Bronchial epithelial cell (primary cell): ENCODE measurements at places on chromosomes 4 and X.

DNA sequence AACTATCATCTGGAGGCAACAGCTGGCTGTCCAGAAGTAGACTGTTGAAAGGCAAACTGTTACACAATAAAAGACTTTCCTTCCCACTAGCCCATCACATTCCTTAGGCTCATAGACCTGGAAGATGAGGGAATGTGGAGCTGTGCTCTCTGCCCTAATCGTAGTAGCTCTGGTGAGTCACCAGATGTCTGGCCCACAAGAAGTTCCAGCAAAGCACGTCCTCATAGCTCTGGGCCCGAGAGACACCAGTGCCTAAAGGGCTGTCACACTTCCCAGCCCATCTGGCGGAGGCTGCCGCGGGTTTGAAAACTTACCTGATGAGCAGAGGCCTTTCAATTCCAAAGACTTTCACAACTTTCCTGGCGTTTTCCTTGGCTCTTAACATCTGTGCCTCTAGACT is 81.7 kb upstream of the STOX2 start:
- peak; percentile 61 for DNase-seq

DNA sequence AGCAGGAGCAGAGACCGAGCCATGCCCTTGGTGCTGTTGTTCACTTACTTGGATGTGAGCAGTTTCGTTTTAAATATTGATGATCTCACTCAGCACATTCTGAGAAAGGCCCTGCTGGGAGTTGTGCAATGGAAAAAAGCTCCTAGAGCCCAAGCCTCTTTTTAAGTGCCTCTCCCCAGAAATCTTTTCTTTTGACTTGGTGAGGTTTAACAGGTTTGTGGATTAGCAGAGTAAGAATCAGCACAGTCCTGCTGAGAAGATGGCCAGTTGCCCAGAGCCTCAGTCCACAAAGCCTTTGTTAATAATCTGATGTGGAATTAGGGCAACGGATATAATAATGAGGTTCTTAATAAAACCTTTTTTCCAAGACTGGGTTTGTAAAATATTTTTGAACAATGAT is 157.5 kb upstream of the ATP6AP2 start:
- DNase-seq: peak; percentile 7

DNA sequence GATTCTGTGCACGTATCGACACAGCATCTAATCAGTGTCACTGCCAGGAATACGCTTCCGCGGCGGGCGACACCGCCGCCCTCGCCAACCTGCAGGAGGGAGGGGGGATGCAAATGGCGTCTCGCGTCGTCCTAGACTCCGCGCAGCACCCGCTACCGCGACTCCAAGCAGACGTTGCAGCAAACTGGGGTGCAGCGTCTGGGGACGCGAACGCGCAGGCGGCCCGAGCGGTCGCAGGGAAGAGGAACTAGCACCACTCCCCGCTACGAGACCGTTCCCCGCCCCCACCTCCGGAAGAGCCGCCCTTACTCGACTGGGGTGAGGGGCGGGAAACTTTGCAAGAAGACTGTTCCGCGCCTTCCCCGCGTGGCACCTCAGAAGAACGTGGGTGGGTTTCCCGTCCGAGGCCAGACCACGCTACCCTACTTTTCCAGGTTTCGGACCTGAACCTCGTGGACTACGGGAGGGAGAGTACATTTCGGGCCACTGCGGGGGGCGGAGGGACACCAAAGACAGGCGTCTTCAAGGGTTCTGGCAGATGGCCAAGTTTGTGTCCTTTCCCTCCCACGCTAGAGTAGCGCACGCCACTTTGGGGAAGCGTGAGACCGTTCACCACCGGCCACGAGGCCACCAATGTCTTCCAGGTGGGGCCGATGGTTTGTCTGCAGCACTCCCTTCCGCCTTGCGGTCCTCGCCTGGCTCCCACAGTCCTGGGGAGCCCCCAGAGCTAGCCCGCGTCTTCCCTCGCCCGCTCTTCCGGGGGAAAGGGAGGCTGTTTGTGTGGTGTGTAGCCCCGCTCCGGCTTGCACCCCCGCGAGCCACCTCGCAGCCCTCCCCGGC is 78.0 kb upstream of the BCOR start:
- DNase-seq: no peak

GRCh38 chrX:133908223-133908955 is 77.0 kb downstream of the GPC3 start:
- DNase-seq: no peak

DNA sequence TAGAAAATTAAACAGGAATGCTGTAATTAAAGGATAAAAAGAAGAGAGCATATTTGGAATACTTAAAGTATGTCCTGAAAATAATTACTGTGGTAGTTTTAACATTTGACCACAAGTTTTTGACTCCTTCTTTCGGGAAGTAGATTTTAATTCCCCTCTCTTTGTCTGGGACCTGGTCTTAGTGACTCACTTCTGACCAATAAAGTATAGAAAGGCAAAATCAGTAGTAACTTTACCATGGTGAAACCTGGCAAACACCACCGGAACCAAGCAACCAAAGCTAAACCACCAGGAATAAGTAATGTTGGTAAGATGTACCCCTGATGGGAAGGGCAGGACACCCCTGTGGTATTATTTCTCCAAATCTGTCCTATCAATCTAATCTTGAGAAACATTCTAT is 314.8 kb downstream of the PDHA2 start:
- DNase-seq: no peak

DNA sequence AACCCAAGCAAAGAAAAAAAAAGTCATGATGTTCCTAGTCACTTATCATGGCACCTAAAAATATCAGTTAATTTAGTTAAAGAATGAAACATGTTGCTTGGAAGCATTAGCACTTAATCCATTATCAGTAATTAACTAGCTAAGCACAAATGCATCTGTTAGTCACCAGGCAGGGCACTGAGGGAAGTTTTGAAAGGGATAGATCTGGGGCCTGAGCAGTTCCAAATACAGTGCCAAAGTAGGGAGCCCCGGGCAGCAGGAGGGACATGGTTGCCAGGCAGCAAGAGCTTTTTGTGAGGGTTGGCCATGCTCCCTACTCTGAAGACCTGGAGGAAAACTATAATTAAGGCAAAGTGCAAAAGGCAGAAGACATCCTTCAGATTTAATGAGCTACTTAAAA is 62.0 kb downstream of the PHKA1 start:
- no peak for DNase-seq

- no peak for DNase-seq
Observed at GRCh38 chrX:148500423-148501385, at the start of gene AFF2. TSS of gene AFF2 (plus strand) at chrX:148500617. CDS start at chrX:148501098, 481 bp downstream.

DNA sequence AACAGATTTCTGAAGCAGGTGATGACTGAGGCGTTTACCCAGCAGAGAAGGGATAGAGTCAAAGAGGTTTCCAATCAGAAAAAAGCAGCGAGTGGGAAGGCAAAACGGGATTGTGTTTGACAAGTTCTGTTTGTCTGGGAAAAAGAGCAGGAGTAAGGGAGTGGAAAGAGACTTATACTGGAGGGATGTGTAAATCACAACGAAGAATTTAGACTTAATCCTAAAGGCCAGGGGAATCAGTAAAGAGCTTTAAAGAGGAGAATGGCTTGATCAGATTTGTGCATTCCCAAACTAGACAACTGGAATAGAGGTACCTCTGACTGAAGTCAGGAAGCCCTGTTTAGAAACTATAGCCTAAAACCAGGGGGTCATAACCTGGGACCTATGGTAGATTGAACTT is 31.5 kb upstream of the LRBA start:
- DNase-seq: no peak

DNA sequence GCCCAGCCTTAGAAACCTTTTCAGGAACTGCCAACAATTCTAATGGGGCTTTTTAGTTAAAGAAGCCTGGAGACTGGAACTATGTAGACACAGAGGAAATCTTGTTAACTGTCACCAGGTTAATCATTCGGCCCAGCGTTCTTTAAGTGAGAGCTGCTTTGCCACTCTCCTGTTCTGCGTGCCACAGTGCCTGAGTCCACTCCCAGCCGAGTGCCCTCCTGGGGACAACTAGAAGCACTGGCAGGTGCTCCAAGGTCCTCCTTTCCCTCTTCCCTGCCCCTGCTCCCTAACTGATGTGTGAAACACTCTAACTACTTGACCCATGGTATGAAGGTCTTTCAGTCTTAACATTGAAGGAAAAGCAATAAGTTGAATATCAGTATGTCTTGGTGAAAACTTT is 151.2 kb upstream of the TLL1 start:
- no peak for DNase-seq

DNA sequence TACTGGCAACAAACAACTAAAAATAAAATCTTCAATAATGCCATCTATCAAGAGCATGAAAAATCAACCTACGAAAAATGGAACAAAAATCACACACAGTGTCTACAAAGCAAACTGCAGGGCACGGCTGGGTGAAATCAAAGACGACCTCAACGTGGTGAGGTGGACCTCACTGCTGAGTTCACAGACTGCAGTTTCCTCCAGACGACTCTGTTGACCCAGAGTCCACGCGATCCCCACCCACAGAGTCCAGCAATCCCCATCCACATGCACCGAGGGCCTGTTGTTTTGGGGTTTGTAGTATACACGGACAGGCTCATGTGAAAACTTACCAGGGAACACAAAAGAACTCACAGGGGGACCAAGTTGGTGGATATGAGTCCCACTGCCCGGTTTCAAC is 31.1 kb upstream of the GTPBP6 start:
- no peak for DNase-seq

DNA sequence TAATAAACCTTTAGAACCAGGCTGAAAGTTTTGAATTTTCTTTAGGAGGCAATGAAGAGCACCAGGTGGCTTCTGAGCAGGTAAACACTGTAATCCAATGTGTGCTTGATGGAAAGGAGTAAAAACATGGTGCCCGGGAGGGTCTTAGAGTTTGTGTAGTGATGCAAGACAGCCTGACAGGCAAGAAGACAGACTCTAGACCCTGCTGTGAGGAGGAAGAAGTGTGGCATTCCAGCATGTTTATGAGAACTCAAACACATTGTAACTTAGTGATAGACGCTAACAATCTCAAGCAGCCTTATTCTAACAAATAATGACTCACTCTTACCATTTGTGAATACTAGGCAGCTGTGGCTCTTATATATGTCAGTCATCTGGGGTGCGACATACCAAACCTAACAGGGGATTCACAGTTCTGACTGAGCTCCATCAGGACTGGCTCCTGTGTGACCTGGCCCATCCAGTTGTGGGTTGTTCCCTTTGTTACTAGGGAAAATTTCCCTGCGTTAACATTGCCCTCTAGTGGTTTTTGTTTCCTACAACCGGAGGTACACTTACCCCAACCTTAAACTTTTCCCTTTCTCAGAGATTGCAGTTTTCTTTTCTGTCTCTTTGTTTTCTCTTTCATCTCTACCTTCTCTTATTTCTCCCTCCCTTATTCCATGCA is 53.8 kb downstream of the VSIG4 start:
- peak; percentile 79 for DNase-seq

GRCh38 chrX:118468122-118468521 is 27.5 kb upstream of the DOCK11 start:
- DNase-seq: no peak

DNA sequence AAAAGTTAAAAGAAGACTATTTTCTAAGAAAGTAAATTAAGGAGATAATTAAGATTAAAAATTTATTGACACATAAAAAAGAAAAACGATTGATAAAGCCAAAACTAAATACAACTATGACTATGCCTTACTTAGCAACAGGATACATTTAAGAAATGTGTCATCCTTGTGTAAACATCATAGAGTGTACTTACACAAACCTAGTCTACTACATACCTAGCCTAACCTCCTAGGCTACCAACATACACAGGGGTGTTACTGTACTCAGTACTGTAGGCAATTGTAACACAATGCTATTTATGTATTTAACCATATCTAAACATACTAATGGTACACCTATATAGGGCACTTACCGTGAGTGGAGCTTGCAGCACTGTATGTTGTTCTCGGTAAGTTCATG is 108.3 kb downstream of the ANXA10 start:
- DNase-seq: peak; percentile 93

DNA sequence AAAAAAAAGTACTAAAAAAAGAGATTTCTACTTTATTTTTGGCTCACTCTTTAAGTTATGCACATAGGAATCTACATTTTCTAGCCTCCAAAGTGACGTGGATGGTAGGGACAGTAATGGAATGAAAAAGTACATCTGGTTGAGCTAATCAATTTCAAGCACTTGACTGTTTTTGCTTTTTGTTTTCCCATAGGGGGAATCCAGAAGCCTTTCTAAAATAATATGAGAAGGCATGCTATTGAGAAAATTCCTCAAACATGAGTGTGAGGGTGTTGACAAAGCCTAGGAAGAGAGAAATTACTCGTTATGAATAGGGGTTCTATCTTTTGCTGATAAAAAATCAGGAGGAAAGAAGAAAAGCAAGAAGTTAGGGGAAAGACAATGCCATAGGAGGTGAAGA is 242.5 kb upstream of the PUDP start:
- DNase-seq: no peak

- DNase-seq: peak; percentile 24
Observed at GRCh38 chr4:76984127-76984526, 34.6 kb downstream of the SEPTIN11 start.

DNA sequence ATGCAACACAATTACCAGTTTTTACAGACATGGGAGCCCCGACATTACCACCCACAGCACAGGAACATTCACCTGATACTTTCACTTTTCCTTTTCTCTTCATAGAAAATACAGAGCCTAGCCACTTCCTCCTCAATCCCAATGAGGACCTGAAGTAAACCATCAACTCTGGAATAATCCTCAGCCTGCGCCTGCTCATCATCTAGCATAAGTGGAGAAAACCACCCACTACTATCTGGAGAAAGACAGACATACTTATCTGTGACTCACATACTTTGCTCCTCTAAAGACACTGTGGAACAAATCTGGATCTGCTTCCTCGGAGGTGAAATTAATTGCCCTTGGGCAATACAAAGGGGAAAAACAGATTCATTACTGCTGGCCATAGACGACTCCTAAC is 47.8 kb downstream of the ZCCHC13 start:
- peak; percentile 4 for DNase-seq

- no peak for DNase-seq
Observed at GRCh38 chrX:47186096-47186740, 7.4 kb upstream of the UBA1 start.

GRCh38 chrX:86016139-86016538 is 31.2 kb downstream of the CHM start:
- DNase-seq: no peak

DNA sequence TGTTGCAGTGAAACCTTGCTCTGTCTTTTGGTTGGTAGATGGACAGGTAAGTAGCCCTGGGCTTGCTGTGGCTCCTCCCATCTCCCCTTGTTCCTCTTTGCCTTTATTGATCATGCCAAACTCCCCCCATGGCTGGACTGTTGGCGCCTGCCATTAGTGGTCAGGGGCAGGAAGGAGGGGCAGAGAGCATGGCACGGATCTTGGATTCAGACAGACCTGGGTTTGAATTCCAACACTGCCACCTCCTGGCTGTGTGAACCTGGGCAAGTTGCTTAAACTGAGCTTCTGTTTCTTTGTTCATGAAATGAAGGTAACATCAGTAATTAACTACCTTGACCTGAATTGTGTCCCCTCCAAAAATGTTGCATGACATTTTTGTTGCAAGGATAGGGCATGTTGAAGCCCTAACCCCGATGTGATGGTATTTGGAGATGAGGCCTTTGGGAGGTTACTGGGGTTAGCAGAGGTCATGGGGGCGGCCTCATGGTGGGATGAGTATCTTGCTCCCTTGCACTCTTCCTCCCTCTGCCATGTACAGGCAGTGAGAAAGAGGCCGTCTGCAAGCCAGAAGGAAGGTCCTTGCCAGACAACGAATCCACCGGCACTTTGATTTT is 6.0 kb downstream of the SLC2A9 start:
- peak; percentile 53 for DNase-seq
